ENCODE measurements at places on chromosomes 5 and 9. TPM values are rescaled to one million over a fixed set of nuclear protein-coding genes. Genes with fewer than 3 reads are reported as not detected.

Gene MORN5
- not detected for total RNA-seq

Gene PCDHGA11
- total RNA-seq: 20.6 TPM

Gene PAPPA
- total RNA-seq: 201 TPM

Gene ANKRD34B
- total RNA-seq: not detected

Gene CA9
- total RNA-seq: 181 TPM

Gene NR2F1
- 10.2 TPM for total RNA-seq
